ENCODE measurements at places on chromosomes 13 and 19. TPM values are rescaled to one million over a fixed set of nuclear protein-coding genes. Genes with fewer than 3 reads are reported as not detected.

Gene UPK1A
- total RNA-seq: 0.59 TPM

Gene KCTD12
- 13.2 TPM for total RNA-seq

Gene CPAMD8
- total RNA-seq: 0.27 TPM

Gene CD177
- not detected for total RNA-seq

Gene ZNF610
- 0.50 TPM for total RNA-seq

Gene TTC9B
- total RNA-seq: not detected

Gene GIPC3
- 0.16 TPM for total RNA-seq

Gene FGF21
- not detected for total RNA-seq

Gene NLRP4
- not detected for total RNA-seq

Gene DDX49
- total RNA-seq: 77.5 TPM
